Kidney glomerular epithelial cell (primary cell): ENCODE measurements at places on chromosomes 5 and 9.

GRCh38 chr5:152349683-152350526 lies 55.2 kb downstream of the NMUR2 start:
- no peak for DNase-seq

GRCh38 chr5:55402199-55402598 lies 94.4 kb downstream of the MTREX start:
- DNase-seq: no peak

- DNase-seq: no peak
Observed at GRCh38 chr5:43802651-43803050, 199.7 kb downstream of the NNT start.

- DNase-seq: peak; percentile 31
Observed at GRCh38 chr5:9207817-9208418, 338.0 kb downstream of the SEMA5A start.

GRCh38 chr9:7871977-7872730 lies 72.6 kb upstream of the DMAC1 start:
- no peak for DNase-seq

DNA sequence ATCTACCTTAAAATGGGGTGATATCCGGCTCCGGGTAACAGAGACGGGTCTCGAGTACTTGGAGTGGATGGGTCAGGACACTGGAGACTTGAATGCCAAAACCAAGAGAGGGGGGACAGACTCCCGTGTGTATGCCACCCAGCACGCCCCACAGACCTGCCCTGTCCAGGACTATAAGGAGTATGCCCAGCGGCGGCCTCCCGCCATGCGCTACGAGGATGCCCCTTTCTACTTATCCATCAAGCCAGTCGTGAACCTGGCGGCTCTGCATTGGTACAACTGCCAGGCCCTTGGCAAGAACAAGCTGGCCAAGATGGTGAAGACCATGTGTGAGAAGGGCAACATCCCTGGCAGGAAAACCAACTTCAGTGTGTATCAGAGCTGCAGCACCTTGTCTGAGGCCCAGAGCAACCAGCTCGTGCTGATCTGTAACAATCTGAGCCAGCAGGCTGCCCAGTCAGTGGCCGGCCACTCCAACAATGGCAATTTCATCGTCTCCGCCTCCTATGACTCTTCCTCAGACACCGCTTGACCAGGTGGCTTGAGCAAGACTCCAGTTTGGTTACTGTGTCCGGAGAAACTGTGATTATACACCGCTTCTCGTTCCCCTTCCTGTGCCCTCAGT lies 99.4 kb downstream of the INIP start:
- DNase-seq: no peak

DNA sequence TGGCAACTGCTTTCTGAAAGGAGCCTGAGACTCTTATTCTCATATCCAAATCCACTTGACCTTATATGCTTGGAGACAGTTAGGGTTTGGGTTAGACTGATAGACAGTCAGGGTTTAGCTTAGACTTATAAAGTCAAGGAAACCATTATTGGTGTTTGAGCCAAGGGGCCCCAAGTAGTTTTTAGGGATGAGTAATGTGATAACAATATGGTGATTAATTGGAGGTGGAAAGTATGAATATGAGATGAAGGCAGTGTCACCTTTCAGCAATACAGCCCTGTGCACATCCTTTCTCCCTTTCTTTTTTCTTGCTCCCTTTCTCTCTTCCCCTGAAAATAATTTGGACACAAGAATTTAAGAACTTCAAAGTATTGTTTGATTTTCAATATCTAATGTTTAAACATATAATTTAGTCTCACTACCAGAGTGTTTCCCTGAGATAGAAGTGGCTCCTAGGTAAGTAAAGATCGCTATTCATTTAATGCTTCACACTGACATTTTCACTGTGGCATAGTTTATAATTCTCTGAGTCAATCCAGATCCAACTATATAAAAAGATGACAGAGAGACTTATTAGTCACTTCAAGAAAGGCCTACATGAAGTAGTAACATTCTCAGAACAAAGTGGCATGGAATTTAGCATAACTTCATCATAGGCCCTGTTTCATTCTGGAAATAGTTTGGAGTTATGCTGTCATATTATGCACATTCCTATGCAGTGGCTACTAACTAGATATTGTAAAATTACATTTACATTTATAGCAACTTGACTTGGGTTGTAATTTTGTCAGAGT lies 200.8 kb downstream of the CHSY3 start:
- DNase-seq: no peak

- DNase-seq: no peak
Observed at GRCh38 chr5:109700516-109701153, 10.9 kb downstream of the MAN2A1 start.

DNA sequence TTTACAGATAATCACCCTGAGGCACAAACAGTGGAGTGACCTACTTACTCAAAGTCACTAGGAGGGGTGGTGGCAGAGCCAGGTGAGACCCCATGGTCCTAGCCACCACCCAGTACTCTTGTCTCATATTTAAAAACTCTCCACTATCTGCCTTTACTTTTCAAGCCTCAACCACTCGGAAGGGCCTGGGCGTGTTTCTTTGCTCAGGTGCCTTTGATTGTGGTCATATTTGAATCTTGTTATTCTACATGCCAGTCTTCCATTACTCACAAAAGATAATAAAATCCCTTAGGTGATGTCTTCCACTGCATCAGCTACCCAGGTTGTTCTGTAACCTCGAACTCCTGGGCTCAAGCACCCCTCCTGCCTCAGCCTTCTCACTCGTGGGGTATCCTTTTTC lies 20.7 kb upstream of the TRIM36 start:
- no peak for DNase-seq

GRCh38 chr5:98777295-98777694 lies 3.8 kb downstream of the RGMB start:
- DNase-seq: no peak

- DNase-seq: no peak
Observed at GRCh38 chr5:35356725-35357124, 126.4 kb upstream of the PRLR start.

DNA sequence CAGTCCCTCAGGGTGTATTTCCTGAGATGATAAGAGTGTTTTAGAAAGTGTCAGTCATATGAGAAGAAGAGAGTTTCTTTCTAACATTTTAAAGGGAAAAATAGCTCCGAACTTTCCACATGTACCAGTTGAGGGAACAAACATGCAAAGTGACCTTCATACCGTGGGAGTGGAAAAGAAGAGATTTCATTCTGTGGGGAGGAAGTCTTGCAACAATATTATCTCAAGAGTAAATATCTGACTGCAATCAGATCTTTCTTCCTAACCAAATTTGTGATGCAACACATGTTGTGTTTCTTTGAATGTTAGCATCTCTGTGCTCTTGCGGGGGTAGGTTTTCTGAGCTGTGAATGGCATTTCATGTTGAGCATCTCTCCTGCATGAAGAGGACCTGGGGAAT lies 30.6 kb downstream of the ANKRD55 start:
- DNase-seq: no peak

DNA sequence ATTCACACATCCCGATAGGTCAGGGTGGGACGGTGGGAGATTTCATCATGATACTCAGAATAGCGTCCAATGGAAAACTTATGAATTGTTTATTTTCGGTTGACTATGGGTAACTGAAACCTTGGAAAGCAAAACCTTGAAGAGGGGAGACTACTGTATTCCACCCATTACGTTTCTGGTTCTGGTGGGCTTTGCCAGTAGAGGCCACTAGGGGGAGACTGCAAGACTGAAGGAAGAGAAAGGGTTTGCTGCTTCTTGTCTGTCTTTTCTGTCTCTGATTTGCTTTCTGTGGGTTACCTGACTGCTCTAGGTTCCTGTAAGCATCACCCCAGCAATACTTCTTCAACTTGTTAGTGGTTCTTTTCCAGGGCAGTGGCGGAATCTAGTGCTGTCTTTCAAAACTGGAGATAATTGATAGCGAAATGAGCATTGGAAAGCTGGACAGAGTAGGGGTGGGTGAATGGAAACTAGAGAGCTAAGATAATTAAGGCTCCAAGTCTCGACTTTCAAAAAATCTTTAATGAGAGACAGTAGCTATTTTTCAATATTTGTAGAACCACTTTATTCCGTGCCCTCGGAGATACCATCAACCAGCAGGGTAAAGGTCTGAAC lies 27.0 kb downstream of the GRIN3A start:
- no peak for DNase-seq

DNA sequence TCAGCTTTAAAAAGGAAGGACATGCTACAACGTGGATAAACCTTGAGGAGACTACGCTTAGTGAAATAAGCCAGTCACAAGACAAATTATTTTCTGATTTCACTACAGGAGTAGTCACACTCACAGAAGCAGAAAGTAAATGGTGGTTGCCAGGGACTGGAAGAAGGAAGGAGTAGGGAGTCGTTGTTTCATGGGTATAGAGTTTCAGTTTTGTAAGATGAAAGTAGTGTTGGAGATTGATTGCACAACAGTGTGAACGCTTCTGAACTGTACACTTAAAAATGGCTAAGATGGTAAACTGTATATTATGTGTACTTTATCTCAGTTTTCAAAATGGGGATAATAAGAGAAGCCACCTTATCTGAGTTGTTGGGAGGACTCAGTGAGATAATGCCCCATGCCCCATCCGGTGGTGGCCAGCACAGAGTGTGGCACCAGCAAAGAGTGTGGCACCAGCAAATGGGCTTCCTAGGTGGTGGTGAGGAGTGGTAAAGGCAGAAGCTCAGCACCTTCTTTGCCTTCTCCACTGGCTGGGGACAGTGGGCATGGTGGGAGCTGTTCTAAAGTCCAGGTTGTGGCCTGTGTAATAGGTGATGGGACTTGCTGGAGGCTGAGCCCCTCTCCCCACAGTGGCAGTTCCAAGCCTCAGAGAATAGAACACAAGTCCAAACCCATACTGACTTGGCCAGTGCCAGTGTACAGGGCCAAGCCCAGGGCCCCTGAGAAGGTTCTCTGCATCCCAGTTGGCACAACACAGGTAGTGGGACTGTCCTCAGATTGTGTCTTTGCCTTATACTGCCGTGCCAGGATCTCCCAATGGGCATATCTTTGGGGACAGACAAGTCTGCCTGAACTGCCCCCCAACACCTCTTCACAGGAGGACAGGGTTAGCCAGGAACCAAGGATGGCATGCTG lies 4.4 kb downstream of the SLC22A4 start:
- DNase-seq: no peak

DNA sequence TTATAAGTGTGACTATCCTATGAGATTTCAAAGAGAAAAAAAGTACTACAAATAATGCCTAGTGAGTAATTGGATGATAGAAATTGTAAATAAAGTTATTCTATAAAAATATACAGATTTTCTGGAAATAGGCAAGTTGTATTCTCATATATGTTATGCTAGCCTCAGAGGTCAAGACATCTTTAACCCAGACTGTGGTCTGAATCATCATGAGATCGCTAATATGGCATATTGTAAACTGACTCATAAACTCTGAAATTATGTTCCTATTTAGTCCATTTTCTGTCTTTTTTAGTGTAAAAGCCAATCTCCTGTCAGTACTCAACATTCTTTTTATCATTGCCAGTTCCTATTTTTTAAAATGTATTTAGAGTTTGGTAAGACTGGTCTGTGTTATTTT lies 14.2 kb downstream of the LOX start:
- DNase-seq: no peak

DNA sequence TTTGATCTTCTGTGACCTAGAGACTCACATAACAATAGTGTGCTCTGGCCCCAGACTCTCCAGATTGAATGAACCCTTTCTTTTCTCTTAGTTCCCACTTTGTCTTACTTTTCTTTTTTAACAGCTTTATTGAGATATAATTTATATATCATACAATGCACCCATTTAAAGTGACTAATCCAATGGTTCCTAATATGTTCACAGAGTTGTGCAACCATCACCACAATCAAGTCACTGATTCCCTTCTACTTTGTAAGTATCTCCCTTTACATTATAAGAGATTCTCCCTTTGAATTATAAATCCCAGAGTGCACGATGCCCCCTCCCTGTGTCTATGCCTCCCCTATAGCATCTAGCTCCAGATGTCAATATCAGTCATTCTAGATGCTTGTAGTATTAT lies 172.4 kb downstream of the HINT1 start:
- no peak for DNase-seq

- DNase-seq: no peak
Observed at GRCh38 chr5:2011481-2012411, 129.0 kb upstream of the IRX4 start.

- DNase-seq: no peak
Observed at GRCh38 chr9:129262261-129262660, 84.2 kb upstream of the IER5L start.

DNA sequence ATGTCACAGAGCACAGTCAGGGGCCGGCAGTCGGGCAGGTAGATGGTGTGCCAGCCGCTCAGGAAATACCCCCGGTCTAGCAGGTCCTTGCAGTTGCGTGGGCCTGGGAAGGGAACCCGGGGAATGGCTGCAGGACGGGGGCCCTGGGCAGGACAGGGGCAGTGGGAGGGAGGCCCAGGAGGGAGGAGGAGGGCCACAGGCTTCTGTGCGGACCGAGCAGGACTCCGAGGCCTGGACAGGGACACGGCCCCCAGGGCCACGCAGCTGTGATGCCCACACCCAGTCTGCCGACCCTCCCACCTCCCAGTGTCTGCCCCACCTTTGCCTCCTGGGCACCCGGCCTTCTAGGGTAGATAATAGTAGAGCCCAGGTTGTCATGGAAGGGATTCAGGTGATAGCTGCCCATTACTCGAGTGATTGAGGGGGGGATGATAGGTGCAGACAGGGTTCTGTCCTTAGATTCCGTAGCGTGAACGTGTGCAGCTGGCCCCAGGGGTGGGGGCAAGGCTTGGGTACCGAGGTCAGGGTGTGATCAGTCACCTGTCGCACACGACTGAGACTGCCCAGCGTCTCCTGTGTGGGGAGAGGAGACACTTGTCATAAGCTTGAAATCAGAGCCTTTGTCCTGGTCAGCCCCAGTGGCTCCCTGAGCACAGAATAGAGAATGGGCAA lies 4.5 kb downstream of the FCN1 start:
- DNase-seq: no peak
